T-helper 1 cell (primary cell): ENCODE measurements at places on chromosomes 7 and 10.

- no peak for DNase-seq
Observed at GRCh38 chr7:116561697-116562483, 37.1 kb downstream of the CAV1 start.

GRCh38 chr7:115561335-115562110 is 469.0 kb downstream of the TFEC start:
- no peak for DNase-seq

DNA sequence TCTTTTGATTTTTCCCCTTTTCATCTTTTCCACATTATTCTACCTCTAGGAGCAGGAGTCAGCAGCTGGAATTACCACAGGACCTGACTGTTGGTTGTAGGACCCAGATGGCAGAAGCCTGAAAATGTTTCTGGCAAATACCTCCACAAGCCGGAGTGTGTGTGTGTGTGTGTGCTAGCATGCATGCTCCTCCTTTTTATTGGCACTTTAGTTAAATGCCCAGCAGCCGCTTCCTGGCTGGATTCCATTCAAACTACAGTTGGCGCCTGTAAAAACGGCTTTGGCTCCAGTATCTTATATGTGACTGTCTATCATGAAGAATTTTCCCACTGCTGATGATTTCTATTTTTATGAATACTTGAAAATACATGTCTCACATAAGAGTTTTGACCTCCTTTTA is 319.7 kb upstream of the SP4 start:
- no peak for DNase-seq

- no peak for DNase-seq
Observed at GRCh38 chr7:131627735-131628190, 71.3 kb upstream of the PODXL start.

- DNase-seq: peak; percentile 44
Observed at GRCh38 chr10:100510533-100511308, 8.9 kb downstream of the SEC31B start.
